Stimulated activated CD8-positive, alpha-beta memory T cell treated with anti-CD3 and anti-CD28 coated beads, Interleukin-15, amount 100 ng/mL, for 4 hours (primary cell): ENCODE measurements at places on chromosomes 4 and X.

DNA sequence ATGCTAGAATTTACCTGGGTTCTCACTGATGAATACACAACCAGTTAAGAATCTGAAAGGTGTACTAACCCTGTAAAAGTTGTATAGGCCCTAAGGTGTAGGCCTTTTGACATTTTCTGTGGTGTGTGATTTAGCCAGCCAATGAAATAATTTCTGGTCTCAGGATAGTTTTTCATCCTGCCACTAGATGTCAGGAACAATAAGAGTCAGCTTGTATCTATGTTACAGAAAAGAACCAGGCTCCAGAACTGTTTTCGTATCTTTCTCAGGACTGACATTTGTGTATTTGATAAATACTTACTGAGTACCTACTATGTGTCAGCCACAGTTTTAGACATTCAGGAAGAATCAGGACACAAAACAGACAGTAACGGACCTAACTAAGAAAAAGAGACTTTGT lies 673.6 kb upstream of the TENM3 start:
- no peak for DNase-seq

DNA sequence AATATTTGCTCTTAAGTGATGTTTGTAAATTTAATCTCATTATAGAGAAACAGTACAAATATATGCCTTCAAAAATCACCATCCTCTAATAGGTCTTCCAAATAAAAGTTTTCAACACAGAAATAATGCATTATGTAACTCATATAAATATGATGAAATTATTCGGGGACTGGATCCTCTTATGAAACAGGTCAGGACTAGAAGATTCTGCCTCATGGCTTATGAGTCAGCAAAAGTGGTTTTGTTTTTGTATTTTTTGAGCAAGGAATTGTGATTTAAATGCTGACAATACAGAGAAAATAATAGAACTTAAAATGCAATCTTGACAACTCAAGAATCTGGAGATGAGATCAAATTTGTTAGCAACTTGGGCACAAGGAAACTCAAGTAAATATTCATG lies 179.7 kb upstream of the NDP start:
- no peak for DNase-seq

- DNase-seq, result no peak
Measured at GRCh38 chr4:149238097-149238496, 577.5 kb downstream of the IQCM start.

DNA sequence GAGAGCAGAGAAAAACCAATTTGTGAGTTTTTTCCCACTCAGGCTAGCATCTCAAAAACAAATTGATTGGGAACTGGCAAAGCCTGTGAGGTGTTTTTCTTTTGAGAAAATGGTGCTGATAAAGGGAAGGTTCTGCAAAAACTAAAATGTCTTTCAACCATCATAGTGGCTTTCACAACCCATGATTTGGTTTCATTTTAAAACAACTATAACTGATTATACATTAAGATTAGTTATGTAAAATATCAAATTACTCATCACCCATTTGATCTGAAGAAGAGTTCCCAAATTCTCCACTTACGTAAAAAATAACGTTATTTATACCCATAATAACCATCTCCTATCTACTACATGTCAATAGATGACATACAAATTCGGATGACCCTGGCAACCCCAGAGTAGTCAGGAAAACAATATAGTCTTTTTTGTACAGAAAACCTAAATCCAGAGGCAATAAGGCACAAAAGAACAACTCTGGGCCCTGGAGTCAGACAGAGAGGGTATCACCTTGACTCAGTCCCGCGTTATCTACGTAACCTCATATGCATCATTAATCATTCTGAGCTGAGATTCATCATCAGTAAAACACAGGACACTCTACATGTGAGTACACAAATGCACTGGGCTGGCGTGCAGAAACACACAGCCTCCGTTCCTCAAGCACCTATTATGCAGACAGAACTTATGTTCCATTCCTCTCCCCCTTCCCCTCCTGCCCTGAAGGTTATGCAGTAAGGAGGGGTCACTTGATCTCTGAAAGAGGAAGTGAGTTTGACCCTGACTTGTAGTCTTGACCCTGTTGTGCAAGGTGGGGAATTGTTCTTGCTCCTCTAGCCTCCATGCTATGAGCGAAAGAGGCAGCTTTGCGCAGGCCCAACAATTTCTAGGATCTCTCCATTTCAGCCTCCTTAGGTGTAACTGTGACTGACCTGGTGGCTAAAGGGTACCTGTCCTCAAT lies 82.2 kb downstream of the SLC9A7 start:
- DNase-seq, result no peak

GRCh38 chr4:101141230-101141629 lies 206.1 kb downstream of the PPP3CA start:
- no peak for DNase-seq

- DNase-seq, result no peak
Measured at GRCh38 chr4:95594013-95594412, 45.2 kb upstream of the UNC5C start.

DNA sequence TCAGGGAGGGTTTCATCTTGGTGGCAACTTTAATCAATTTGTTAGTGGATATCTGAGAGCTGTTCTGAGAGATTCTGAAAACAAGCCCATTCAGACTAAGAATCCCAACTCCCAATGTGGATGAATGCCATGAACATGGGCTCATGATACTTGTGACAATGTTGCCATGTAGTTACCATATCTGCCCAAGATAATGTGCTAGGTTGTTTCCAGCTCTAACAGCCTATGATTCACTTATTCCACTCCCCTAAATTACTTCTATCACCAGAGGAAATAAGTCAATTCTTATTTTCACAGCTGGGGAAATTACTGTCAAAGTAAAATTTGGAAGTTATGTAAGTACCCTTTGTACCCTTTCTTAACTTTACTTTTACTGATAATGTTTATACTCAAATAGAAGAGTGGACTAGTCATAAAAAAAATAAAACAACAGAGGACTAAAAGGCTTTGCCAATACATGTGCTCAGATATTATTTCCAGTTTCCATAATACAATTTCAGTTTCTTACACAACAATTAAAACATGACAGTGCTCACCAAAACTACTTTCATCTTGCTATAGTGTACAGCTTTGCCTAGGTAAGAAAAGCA lies 1101.7 kb upstream of the INTU start:
- no peak for DNase-seq

- DNase-seq, result no peak
Measured at GRCh38 chr4:123262080-123262479, 134.5 kb upstream of the SPRY1 start.

DNA sequence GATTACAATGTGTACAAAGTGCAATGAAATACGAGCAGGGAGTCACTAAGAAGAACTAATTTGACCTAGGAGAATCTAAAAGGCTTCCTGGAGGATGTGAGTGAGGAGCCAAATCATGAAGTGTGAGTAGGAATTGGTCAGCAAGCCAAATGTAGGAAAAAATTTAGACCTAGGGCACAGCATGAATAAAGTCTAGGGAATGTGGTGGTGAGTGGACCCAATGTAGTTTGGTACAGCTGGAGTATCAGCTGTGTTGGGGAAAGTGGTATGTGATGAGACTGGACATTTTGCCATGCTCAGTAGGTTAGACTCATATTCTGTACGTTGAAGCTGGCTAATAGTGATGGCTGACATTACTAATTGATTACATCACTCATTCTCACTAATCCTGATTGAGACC lies 191.0 kb downstream of the AFF2 start:
- DNase-seq, result no peak

DNA sequence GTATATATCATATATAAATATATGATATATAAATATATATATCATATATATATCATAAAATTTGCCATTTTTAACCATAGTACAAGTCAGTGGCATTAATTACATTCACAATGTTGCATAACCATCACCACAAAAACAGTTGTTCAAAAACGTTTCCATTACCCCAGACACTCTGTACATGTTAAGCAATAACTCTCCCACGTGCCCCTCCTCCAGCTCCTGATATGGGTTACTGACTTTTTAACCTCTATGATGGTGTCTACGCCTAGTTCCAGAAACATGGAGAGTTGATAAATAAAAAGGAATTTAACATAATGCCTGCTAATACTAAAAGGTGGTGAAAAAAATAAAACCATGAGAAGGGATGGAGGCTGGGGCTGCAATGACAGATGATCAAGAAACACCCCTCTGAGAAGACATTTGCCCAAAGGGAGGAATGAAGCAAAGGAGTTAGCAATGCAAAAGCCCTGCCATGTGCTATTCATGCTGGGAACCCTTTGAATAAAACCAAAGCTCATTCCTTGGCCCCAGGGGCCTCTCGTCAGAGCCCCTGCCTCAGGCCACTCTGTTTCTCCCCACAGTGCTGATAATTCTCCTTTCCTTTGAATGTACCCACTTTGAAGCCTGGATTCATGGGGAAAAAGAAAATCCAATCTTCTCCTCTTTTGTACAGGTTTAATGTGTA lies 144.3 kb downstream of the NWD2 start:
- no peak for DNase-seq

DNA sequence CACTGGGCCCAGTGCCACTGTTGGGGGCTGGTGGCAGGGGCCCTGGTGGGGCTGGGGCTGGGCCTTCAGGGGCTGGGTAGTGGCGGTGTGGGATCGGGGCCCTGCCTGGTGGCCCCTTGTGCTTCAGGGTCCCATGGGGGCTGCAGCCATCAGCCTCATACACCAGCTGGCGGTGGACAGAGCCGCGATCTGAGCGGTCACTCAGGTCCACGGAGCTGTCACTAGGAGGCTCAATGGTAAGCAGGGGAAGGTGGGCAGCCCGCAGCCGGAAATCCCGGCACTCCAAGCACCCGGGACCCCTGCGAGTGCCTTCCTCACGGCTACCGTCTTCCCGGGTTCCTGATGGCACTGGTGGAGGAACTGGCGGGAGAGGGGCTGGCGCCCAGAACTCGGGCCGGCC lies 25.5 kb upstream of the KDM5C start:
- no peak for DNase-seq

GRCh38 chrX:36861601-36862000 lies 146.6 kb upstream of the FAM47C start:
- no peak for DNase-seq

DNA sequence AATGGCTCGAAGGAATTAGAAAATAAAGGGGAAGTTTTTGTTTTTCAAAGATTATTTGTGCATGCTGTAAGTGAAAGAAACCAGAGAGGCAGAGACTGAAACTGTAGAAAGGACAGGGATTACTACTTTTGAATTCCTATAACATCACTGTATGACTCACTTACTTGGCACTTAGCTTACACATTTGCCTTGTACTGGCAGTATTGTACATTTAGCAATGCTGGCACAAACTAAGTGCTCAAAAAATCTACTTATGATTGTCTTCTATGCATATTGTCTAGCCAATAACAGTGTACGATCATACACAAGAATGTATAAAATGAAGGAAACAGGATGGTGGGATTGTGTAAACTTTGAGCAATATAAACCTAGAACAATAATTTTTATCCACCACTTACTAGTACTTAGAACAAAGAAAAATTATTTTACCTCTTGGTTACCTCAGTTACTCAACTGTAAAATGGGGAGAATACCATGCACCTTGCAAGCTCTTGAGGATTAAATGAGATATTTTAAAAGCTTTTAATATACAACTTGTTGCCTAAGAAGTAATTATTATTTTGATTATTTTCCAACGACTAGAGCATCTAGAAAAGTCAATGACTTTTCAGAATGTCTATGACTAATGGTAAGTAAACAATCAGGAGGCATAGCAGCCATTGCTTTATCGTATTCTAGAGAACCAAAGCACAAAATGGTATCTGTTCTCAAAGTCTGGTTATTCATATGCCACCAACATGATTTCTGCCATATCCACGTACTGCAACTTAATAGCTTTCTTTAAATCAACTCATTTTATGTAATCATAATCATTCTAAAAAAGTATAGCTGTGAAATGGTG lies 4.7 kb downstream of the FAM120C start:
- no peak for DNase-seq

DNA sequence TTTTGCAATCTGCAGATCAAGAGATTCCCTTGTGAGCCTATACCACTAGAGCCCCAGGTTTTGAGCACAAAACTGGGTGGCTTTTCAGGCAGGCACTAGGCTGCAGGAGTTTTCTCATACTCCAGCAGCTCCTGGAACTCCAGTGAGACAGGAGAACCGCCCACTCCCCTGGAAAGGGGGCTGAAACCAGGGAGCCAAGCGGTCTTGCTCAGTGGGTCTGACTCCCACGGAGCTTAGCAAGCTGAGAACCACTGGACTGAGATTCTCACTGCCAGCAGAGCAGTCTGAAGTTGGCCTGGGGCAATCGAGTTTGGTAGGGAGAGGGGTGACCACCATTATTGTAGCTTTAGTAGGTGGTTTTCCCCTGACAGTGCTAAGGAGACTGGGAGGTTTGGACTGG lies 313.8 kb upstream of the TEX13C start:
- DNase-seq, result no peak

DNA sequence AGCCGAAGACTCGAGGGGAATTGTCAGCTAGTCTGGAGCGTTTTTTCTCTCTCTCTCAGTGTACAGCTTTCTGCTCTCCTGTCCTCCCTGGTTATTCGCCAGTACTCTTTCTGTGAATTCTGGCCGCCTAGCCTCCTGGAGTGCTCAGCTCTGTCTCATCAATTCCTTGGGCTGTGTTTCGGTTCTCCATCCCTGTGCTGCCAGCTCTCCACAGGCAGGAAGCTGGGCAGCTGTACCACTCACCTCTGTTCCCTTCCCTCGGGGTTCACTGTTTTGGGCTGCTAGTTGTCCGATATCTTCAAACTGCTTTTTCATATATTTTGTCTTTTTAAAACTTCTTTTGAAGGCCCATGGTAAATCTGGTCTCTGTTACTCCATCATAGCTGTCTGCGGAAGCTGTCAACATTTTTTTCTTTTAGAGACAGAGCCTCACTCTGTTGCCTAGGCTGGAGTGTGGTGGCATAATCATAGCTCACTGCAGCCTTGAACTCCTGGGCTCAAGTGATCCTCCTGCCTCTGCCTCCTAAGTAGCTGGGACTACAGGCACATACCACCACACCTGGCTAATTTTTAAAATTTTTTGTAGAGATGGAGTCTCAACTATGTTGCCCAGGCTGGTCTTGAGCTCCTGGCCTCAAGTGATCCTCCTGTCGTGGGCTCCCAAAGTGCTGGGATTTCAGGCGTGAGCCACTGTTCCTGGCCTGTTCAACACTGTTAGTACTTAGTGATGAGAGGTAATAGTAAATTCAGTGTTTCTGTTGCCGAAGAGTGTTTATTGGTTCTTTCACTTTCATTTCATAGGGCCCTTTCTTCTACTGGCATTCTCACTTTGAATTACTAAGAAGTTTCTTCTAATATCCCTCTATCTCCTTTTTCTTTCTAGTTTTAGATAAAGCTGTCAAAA lies 18.6 kb downstream of the ZCCHC4 start:
- no peak for DNase-seq

GRCh38 chr4:26860922-26861433 lies 337 bp downstream of the STIM2 start:
- DNase-seq, result no peak

GRCh38 chr4:86967798-86968197 lies 33.0 kb downstream of the AFF1 start:
- DNase-seq, result no peak

GRCh38 chr4:88104902-88105610 lies 53.4 kb downstream of the ABCG2 start:
- no peak for DNase-seq

DNA sequence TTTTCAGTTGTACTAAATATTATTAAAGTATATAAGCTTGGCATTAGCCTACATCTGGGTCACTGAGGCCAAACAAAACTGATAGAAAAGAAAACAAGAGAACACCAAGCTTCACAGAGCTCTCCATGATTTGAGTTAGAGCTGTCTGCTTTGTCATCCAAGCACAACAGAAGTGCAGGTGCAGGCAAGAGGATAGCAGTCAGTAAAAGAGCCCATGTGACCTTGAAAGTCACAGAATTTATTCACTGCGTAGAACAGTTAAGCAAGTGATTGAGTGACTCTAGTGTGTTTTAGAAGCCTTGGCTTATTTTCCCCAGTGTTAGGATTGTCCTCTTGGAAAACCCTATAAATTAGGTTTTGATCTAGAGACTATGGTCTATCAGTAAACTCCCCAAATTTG lies 49.4 kb upstream of the PRDM5 start:
- no peak for DNase-seq
